8988T (cell line): ENCODE measurements at places on chromosomes 6 and 20.

DNA sequence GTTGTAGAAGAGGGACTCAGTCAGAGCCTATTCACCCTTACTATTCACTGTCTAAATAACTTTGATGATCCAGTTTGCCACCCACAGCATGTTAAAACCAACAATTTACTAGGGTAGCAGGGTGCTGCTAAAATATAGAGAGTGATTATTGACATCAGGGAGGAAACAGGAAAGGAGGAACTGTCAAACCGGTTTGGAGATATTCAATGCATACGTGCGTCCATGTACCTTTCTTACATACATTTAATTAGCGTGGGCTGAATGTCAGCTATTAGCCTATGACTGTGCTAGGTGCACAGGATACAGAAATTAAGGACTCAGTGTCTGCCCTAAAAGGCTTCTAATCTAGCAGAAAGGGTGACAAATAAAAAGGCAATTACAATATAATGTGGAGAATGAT is 57.2 kb downstream of the IL20RA start:
- no peak for DNase-seq

GRCh38 chr6:148448369-148449012 is 105.9 kb downstream of the SASH1 start:
- no peak for DNase-seq

GRCh38 chr6:157305670-157306653 is 17.4 kb downstream of the TMEM242 start:
- no peak for DNase-seq

GRCh38 chr6:26126394-26127235 is 39.4 kb downstream of the HFE start:
- DNase-seq: no peak

- DNase-seq: no peak
Measured at GRCh38 chr6:21992178-21992967, 304.5 kb downstream of the PRL start.

GRCh38 chr20:35561268-35561667 is 19.4 kb downstream of the ERGIC3 start:
- peak; percentile 86 for DNase-seq

GRCh38 chr6:169839898-169840631 is 88.6 kb downstream of the ERMARD start:
- DNase-seq: no peak

DNA sequence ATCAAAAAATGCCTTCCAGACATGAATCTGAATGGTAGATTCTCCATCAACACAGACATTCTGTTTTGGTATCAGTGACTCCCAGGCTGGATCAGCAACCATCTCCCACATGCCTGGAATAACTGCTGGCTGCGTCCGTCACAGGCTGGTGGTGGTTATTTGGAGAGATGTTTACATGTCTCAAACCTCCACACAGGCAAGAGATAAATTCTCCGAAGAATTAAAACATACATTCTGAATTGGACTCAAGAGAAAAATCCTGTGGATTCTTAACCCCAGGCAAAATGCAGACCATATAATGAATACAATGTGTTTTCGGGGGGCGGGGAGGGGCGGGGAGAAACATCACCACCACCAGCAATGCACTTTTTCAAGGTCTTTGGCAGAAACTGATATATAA is 108.2 kb downstream of the THBS2 start:
- no peak for DNase-seq

DNA sequence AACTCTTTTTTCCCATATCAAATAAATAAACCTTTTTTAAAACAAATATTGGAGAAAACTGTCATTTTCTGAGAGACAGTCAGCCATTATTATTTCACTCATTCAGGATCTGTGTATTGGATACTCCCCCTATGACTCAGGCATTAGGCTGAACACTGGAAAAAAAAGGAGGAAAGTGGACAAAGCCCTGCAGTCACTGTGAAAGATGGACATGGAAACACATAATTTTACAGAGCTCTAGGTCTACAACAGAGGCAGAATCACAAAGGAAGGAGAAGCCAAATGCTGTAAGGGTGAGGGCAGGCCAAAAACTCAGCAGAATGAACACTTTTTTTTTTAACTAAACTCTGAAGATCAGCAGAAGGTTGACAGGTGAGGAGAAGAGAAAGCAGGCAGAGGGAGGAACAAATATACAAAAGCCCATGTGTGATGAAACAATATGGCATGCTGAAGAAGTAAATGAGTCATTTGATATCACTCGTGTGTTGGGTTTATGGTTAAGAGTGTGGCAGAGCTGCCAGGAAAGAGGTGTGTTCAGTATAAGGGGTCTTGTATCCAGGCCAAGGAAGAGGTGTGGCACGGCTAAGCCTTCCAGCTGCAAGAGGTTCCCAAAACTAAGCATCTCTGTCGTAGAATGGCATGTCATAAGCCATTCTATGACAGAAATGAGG is 39.1 kb downstream of the EPB41L2 start:
- no peak for DNase-seq

GRCh38 chr6:3311826-3312225 is 53.1 kb downstream of the PSMG4 start:
- no peak for DNase-seq

- DNase-seq: no peak
Measured at GRCh38 chr6:38997128-38997761, 51.3 kb upstream of the GLP1R start.

DNA sequence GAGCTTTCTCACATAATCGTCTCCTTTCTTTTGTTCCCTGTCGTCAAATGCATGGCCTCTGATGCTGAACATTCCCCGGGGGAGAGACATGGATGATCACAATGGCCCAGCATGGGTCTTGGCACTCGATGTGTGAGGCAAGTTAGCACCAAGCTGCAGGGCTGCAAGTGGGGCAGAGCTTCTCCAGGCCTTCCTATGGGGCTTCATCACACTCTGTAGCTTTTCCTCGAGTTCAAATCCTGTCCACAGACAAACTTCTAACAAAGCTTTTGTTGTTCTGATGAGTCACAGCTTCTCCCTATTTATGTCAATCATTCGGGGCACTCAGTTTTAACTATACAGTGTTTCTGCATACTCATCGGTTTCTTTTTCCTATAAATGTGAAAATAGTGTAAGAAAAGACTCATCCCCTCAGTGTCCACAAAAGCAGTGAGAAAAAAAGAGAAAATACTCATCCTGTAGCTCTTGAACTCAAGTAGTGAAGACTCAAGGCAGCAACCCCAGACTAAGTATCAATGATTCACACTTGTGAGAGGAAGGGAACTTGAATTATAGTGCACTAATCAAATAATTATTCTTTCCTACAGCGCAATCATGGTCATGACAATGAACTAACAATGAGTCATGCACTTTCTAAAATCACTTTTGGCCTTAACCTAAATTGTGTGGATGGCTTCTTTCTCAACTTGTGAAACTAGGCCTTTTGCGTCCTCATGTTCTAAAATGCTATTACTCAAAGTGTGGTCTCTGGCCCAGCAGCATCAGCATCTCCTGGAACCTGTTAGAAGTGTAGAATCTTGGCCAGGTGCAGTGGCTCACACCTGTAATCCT is 68.4 kb upstream of the NOX3 start:
- no peak for DNase-seq

- DNase-seq: no peak
Measured at GRCh38 chr6:155968921-155969320, 513.3 kb upstream of the NOX3 start.

- no peak for DNase-seq
Measured at GRCh38 chr6:129398764-129399163, 311.2 kb downstream of the ARHGAP18 start.

GRCh38 chr20:48799328-48800105 is 28.3 kb downstream of the PREX1 start:
- DNase-seq: no peak

GRCh38 chr20:58485393-58485792 is 29.8 kb downstream of the APCDD1L start:
- DNase-seq: no peak

- no peak for DNase-seq
Measured at GRCh38 chr6:149924206-149924932, 1.4 kb upstream of the RAET1G start.

- no peak for DNase-seq
Measured at GRCh38 chr6:11975353-11975977, 36.6 kb upstream of the HIVEP1 start.

- DNase-seq: no peak
Measured at GRCh38 chr6:104630955-104631354, 228.8 kb downstream of the HACE1 start.

DNA sequence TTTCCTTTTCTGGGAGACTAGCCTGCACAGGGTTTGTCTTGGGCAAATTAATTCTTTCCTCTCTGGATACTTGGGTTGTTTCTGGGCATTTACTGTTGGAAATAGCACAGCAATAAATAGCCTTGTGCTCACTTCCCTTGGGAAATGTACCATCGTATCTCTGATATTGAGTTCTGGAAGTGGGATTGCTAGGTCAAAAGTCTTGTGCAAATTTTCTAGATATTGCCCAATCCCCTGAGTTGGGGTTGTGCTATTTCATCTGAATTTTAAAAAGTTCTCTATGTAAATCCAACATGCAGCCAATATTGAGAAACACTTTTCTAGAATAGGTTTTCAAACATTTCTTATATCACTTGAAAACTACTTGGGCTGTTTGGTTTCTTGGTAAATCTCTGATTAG is 64.0 kb upstream of the ELOVL5 start:
- DNase-seq: no peak

DNA sequence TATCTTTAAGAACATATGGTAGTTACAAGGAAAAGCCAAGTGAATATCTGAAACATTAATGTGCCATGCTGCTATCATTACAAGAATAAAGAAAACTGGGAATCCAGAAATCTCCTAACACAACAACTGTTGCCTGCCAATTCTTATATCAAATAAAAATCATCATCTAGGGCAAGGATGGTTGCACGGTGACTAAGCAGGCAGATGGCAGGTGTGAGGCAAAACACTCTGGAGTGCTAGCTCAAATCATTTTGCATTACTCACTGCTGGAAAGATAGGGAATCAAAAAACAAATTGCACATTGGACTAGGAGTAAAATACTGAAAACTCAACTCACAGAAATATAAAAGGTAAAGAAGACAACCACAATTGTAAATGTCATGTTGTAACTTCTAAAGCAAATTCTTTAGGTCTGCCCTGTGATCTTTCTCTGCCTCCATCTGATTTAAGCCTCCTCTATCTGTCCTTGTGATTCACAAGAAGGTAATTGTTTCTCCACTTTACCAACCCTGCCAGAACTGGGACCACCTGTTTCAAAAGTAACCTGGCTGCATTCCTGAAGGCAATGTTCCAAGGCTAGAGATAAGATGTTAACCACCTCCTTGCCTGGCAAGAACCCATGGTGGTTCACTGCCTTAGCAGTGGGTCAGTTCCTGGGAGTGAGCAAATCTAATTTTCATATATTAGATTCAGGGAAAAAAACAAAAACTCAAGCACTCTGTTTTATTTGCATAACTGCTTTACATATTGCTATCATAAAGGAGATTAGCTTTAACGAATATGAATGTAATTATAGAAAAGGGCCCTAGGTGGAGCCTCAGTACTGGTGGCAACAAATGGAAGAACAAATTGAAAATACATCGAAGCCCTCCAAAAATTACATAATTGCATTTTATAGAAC is 33.1 kb upstream of the LCA5 start:
- no peak for DNase-seq

DNA sequence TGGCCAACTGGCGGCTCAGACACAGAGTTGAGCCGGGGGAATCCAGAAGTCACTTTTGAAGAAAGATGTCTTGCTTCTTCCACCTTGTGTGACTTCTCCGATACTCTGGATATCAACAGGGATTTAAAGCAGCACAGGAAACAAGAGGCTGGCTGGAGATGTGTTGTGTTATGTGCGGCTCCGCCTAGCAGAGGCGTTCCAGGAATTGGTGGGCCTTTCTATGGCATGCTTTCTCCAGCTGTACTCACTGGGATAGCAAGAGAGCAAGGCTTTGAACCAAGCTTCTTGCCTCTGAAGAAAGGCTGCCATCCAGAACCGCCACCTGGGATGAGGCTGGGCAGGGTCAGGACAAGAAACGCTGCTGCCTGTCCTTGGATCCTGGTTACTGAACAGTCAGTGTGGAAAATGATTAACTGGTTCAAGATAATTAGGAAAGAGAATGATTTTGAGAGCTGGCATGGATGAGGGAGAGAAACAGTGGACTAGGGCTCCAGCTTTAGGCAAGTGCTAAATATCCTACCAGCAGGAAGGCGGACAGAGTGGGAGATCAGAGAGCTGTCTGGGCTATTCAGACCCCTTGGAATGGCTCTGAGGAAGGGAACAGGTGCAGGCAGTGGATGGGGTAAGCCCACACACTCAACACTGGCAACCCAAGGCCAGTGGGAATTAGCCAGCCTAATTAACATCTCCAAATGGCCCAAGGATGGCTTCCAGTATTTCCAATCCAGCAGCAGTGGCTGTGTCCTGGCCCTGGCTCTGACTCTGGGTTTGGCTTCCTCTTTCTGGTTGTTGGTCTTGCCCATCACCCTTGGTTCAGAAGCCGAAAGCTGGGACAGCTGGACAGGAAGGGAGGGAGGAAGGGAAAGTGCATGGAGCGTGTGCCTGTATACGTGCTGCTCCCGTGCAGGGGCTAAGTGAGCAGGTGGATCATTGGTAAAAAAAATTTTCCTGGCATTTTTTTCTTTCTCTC is 31.9 kb downstream of the INSM1 start:
- no peak for DNase-seq

DNA sequence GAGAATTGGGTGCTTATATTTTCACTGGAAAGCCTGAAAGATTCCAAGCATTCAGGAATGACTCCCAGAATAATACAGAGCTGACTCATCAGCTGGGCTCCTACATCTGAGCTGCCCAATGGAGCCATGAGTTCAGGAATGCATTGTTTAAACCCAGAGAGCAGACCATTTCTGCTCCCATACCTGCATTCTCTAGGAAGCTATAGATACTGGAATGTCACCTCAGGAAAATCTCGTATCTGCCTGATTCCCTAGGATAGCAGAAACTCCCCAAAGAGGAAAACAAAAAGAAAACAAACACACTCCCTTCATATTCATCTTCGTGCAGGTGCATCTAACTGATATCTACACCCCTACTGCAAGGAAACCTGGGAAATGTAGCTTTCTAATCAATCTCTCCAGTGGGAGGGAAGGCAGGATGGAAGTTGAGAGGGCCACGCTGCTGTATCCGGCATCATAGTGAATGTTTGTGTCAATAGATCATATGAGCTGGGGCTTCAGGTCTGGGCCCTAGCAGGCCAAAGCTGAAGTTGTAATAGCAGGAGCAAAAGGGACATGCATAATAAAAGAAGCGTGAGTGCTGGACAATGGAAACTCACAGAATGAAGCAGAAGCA is 8.2 kb upstream of the SLC2A12 start:
- DNase-seq: peak; percentile 49

- peak; percentile 51 for DNase-seq
Measured at GRCh38 chr6:31122791-31123706, 2.8 kb upstream of the CDSN start.
